ENCODE measurements at places on chromosomes 2 and 18.

- DNase-seq = no peak
Measured at GRCh38 chr2:40130251-40130994, 321.5 kb downstream of the SLC8A1 start.

- no peak for DNase-seq
Measured at GRCh38 chr2:85898881-85899280, 10.1 kb upstream of the ST3GAL5 start.

DNA sequence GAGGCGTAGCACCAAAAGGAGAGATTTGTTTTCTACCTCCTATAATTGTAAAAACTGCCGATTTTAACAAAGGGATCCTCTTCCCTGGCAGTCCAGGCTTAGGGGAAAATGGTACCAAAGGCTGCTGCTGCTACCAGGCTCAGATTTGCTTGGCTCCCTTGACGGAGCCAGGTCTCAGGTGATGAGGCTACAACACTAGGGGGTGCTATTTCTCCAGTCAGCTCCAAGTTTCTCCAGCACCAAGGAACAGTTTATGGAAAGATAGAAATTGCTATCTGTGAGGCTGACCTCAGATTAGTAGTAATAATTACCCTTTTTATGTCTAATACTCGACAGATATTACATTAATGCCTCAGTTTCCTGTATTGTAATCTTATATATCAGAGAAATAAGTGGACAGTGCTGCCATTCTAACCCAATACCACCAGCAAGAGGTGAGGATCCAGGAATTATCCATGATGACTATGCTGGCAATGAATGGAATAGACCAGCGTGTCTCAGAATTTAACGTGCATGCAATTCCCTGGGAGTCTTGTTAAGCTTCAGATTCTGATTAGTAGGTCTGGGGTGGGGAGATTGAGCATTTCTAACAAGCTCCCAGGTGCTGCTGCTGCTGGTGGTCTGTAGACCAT, 111.3 kb downstream of the ESCO1 start:
- DNase-seq = no peak

DNA sequence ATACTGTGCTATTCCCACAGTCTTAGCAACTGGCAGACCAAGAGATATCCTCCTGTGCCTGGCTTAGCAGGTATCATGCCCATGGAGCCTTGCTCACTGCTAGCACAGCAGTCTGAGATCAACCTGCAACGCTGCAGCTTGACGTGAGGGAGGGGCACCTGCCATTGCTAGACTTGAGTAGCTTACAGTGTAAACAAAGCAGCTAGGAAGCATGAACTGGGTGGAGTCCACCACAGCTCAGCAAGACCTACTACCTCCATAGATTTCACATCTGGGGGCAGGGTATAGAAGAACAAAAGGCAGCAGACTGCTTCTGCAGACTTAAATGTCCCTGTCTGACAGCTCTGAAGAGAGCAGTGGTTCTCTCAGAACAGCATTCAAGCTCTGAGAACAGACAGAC, 74.8 kb downstream of the AKAIN1 start:
- DNase-seq = no peak

- no peak for DNase-seq
Measured at GRCh38 chr2:64967601-64968000, 21.6 kb upstream of the SLC1A4 start.

GRCh38 chr2:149221002-149221401, 109.4 kb upstream of the LYPD6 start:
- DNase-seq = no peak

DNA sequence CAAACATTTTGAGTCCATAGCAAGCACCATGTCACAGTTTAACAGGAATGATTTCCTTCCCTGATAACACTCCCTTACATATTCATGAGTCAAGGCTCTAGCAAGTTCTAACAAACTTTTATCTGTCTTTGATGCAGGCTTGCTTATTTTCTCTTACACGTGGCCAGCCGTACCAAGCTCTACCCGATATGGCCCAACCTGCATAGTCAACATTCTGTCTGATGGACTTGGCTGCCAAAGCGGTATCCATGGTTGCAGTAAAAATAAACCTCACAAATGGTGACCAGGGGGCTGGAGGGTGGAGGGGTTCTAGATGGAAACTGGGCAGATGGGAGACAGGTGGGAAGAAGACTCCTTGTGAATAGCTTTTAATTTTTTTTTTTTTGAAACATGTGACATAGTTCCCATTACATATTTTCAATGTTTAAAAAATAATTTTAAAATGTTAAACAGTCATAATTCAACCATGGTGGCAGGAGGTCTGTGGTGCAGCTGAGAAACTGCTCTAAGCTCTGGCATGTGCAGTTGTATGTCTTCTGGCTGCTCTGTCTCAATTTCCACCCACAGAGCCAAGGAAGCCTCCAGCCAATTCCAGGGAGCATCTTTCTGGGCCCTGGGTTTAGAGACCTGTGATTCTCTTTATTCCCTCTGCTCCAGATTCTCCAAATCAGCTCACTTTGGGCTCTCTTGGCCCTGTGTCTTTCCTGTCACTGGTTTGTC, 20.7 kb upstream of the CXCR1 start:
- no peak for DNase-seq

DNA sequence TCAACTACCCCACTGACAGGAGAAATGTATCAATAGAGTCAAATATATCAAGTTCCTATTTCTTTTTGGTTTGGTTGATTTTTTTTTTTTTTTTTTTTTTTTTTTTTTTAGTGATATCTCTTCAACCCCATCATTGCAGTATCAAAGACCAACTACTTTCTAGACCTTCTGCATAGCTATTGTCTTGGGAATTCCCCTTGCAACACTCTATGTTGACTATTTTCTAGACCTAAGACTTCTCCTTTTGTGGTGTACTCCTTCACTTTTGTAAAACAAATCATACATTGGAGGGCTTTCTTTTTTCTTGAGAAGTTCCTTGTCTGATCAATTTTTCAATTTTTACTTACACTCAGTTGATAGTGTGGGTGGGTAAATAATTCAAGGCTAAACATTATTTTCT, 46.5 kb upstream of the NR4A2 start:
- no peak for DNase-seq

DNA sequence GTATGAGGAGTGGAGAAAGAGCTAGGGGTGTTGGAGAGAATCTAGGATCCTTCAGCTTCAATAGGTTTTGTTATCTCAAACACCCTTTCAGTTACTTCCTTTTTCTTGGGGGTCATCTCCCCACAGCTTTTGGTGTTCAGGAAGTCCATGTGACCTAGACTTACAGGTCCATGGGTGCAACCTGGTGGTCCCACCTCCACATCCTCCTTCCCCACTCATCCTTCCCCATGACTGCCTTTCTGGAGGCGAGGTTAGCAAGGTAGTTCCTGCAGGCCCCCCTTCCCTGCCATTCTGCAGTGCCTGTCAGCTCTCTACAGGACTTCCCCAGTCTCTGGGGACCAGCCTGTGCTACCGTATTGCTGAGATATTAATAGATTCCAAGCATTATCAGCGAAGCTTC, 107.6 kb downstream of the TMEM17 start:
- DNase-seq = no peak

- DNase-seq = no peak
Measured at GRCh38 chr18:23690505-23691068, 1.3 kb downstream of the LAMA3 start.

DNA sequence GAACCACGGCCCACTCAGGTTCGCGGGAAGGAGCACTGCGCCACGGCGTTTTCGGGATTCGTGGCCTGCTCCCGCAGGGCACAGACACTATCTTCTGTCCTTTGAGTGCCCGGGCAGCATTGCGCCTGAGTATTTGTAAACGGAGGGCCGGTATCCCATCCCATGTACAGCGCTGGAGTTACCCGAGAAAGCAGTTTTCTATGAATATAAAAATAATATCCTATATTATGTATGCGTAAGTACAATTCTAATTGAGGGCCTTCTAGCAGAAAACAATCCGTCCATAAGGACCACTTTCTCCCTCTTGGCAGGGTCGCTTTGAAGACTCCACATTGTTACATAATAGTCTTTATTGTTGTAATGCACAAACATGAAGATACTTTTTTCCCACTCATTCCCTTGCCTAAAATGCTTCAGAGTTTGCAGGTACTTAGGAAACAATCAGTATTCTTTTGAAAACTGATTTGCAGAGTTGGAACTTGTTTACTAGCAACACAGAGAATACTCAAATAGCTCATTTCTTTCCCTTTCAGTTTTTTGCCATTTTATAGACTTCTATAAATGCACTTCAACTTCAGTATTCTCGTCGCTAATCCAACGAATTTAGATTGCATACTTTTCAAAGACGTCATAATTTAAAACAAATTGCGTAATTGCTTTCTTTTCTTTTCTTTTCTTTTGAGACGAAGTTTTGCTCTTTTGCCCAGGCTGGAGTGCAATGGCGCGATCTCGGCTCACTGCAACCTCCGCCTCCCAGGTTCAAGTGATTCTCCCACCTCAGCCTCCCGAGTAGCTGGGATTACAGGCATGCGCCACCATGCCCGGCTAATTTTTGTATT, 1.0 kb upstream of the REV1 start:
- no peak for DNase-seq

GRCh38 chr18:23183411-23184150, 48.3 kb downstream of the CABLES1 start:
- DNase-seq = no peak

DNA sequence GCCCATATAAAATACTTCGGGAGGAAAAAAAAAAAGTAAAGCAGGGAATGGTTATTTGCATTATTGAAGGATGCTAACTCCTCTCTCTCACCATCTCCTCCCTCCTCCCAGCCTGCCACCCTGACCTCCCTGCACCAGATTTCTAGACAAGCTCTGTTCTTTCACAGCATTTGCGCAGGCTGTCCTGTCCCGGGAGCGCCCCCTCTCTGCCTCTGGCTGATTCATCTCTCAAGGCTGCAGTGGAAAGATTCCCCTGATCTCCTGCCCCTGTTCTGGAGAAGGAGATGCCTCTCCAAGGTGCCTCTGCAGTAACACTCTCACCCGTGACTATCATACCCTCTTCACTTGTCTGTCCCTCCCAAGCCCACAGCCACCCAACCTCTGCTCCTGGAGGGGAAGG, 38.5 kb downstream of the COL4A4 start:
- DNase-seq = no peak

DNA sequence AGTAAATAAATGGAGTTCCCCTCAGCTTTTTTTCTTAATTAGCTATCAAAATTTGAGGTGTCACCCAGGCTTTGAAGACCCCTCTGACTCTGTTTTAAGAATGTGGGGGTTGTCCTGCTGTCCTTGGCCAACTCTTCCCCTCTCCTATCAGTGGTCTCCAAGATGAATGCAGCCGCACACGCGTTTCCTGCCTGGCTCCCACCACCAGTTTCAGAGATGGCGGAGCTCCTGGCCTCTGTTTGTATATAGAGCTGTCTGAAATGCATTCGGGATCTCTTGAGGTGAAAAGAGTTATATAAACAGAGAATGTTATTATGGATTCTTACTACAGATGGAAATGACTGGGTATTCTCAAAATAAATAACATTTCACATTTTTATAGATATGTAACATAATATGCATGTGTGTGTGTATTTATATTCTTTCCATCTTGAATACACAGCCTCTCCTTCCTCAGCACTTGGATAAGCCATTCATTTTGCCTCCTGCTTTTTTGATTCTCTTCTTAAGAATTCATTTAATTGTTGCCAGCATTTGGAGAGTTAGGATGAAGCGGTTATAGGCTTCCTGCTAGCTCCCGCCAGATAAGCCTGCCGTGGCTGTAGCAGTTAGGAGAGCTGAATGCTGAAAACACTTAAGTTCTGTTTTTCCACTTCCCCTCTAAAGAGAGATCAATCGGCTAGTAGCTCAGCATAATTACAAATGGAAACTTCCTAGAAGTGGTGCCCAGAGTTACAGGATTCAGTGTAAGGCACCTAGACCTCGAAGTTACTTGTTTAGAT, 659.3 kb upstream of the FANCL start:
- DNase-seq = no peak

DNA sequence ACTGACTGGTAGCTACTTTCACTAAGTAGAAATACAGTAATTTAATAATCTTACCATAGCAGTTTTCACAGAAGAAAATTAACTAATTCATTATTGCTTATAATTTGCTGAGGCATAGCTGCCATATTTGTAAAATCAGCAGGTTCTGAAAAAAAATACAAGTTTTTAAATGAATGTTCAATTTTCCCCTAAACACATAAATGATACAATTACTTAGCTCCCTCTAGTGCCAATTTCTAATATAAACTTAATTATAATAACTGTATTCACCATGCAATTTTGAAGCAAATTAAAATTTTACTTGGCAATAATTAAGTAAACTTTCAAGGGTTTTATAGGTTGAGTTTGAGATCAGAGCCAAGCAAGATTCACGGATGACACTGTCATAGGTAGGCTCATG, 1321.6 kb upstream of the ACVR2A start:
- DNase-seq = no peak

DNA sequence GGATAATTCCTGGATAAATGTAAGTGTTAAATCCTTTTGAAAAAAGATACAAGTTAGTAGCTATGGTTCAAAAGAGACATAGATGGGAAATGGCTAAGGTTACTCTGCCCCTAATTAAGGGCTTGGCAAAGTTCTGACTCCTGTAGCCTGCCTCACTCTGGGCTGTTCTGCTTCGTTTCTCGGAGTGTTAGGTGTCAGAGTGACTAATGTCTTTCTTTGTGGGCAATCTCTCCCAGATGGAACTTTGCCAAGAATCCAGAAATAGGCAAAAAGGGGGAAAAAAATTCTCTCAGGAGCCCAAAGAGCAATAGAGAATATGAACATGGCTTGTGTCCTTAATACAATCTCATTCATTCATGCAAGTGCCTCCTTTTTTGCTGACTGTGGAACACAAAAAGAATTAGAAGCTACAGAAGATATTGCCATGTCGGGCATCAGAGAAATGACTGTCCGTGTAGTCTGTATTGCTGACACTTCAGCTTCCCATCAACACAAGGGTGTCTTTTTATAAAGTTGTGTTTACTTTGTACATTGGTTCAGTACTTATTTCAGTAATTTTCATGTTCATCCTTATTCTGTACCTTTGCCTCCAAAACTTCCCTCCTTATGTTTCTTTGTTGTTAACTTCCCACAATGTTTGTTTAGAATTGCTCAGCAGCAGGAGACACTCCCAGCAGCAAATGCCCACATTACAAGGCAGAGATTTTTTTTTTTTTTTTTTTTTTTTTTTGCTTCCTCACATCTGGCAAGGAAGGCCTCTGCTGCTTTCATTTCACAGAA, 134.0 kb downstream of the FTCDNL1 start:
- DNase-seq = no peak

GRCh38 chr2:12014088-12014960, 267.9 kb downstream of the LPIN1 start:
- DNase-seq = no peak

DNA sequence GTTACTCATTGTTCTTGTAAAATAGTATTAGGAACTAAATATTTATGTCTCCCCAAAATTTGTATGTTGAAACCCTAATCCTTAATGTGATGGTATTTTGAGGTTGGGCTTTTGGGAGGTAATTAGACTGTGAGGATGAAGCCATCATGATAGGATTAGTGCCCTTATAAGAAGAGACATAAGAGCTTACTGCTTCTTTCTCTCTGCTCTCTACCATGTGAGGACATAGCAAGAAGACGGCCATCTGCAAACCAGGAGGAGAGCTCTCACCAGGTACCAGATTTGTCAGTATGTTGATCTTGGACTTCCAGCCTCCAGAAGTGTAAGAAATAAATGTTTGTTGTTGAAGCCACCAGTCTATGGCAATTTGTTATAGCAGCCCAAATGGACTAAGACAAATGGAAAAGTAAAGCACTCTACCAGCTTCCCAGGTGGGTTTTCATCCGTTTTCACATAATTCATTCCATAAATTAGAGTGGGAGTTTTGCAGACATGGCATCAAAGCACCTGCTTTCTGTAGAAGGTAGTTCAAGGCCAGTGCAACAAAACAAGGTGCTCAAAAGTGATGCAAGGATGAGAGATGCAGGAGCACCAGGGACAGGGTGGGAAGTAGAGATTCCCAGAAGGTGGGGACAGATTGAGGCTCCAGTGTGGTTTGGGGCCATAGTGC, 70.7 kb downstream of the MYCN start:
- DNase-seq = no peak

Measured in activated effector memory CD4-positive, alpha-beta T cell treated with Interleukin-2 at 50 U/mL for 16 hours (primary cell).